Right forelimb (tissue), 1 donor: ENCODE measurements at places on chromosomes 6 and 20.

DNA sequence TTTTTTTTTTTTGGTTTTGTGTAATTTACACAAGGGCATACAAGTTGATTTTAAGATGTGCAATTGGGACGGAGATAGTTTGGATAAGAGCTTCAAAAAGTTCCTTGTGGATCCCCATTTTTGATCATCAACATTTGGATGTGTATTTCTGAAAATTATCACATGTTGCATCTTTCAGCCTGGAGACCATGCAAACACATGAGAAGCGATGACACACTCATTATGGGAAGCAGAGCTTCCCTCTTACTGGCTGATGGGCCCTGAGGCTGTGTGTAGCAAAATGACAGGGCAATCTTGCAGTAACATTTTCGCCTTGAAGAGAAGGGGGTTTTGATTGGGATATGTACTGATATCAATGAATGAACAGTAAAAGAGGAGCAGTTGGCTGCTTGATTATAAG is 22.0 kb upstream of the RIPK1 start:
- DNase-seq, result no peak

DNA sequence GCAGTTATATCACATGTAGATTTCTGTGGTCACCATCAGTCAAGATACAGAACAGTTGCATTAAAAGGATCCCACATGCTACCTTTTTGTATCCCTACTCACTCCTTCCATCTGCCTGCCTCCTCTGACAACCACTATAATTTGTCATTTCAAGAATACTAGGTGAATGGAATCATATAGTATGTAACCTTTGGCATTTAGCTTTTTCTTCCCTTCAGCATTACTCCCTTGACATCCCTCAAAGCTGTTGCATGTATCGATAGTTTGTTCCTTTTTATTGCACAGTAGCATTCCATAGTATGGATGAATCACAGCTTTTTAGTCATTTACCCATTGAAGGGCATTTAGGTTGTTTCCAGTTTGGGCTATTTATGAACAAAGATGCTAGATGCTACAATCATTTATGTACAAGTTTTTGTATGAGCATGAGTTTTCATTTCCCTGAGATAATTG is 26.1 kb downstream of the NCOA7 start:
- no peak for DNase-seq

GRCh38 chr6:11213422-11214021 is 18.9 kb downstream of the NEDD9 start:
- DNase-seq, result peak; percentile 46

GRCh38 chr6:42025066-42025844 is 25.1 kb upstream of the TAF8 start:
- DNase-seq, result no peak

DNA sequence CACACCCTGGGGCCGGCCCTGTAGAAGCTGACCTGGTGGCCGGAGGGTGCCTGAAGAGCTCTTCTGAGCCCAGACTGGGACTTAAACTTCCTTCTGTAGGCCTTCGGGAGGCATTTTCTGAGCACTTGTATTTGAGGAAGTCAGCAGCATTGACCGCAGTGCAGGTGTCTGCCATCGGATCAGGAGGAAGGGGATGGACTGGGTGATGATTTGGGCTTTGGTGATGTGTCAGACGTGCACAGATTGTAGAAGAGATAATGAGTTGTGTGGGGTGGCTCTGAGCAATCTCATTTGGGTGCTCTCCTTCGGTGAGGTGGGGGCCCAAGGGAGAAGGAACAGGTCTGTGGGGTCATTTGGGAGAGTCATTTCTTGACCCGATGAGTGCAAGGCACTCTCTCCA is 150.9 kb downstream of the ARID1B start:
- DNase-seq, result no peak

- peak; percentile 49 for DNase-seq
Observed at GRCh38 chr6:106069478-106069877, 16.7 kb upstream of the PRDM1 start.

DNA sequence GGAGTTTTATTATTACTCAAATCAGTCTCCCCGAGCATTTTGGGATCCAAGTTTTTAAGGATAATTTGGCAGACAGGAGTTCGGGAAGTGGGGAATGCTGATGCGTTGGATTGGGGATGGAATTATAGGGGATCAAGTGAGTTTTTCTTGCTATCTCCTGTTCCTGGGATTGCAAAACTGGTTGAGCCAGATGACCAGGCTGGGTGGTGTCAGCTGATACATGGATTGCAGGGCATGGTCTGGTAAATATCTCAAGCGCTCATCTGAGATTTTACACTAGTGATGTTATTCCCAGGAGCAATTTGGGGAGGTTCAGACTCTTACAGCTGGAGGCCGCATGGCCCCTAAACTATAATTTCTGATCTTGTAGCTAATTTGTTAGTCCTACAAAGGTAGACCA is 54.7 kb downstream of the ENPP1 start:
- no peak for DNase-seq

DNA sequence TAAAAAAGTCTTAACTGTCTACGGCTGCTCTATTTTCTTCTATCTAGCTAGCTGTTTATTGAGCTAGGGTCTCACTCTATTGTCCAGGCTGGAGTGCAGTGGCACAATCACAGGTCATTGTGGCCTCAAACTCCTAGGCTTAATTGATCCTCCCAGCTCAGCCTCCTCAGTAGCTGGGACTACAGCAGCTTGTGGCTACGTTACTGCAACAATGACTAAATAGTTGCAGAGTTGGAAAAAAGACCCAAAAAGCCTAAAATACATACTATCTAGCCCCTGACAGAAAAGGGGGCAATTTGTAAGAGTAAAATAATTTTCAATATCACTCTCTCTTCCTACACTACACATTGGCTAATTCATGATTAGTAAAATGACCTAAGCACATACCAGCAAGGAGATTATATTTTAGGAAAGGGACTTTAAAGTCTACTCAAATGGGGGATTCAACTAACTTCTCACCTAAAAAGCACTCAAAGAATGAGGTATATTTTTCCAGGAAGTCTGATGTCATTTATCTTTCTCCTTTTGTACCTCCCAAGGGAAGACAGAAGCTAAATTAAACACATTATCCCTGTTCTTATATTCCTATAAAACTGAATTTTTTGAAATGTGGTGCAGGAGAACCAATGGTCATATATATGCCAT is 82.8 kb downstream of the ZMYND8 start:
- DNase-seq, result no peak

DNA sequence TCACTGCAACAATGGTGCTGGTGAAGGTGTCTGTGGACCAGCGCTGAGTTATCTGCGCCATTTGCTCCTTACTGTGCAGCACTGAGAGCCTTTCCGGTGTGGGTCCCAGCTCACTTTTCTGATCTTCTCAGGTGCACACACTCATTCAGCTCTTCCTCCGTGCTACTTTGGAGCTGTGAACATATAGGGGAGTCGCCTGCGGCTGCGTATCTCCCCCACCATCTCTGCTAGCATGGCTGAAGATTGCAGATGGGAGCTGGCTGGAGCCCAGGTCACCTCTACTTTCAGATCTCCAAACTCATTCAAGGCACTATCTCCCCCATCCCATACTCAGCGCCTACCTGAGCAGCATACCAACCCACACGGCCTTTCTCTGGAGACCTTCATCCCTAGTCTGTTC is 96.9 kb downstream of the DHX35 start:
- no peak for DNase-seq
